Activated CD4-positive, alpha-beta T cell treated with anti-CD3 and anti-CD28 coated beads for 24 hours (primary cell): ENCODE measurements at places on chromosomes 1 and 21.

DNA sequence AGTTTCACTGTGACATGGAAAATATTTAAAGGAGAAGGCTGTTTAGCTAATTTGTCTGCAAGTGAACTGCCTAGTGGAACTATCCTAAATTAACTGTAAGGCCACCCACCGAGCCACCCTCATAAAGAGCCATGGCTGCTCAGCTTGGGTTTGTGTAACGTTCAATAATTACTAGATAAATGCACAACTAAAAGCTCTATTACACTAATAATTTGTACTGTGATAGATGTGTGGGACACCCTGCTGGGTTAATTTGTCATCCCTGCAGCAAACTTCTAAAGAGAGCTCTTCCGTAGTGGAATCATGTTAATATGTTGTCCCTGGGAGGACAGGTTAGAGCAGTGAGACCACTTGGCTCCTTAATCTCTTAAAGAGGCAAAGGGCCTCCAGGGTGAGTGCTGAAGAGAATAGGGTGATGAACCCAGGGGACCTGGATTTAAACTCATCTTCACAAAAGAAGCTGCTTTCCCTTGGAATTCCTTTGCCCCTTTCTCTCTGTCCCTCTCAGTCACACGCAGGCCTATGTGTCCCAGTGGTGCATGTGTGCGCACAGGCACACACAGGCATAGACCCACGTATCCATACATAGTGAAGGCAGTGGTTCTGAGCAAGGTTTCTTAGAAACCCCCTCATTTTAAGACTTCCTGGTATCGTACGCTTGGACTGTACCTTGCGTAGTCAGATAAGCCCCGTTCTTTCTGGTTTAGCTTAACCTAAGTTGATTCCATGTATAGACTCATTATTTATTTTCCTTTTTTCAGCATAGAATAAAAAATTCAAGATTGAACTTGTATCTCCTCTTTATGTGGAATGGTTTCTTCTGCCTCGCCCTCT lies 310.3 kb downstream of the NFIA start:
- DNase-seq = no peak

DNA sequence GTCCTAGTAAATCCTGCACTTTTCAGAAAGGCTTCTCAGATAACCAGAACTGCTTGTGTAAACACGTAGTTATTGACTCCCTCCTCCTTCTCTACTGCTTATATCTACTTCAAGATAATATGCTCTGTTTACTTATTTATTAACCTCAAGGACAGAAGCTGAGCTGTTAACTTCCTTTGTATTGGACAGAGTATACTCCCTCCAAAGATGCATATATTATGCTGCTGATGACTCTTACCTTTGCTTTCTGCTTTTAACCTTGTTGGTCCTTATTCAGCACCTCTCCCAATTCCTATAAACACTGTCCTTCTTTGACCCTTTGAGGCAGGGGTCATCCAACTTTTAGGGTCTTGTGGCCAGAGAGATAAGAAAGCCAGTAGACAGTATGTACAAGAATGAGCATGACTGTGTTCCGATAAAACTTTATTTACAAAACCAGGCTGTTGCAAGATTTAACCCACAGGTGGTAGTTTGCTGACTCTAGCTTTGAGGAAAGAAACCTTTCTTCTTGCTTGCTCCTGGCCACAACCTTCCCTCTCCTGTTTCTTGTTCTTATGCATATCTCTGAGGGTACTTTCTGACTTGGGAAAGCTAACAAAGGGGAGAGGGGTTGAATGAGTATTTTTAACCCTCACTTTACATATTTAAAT lies 4.9 kb downstream of the TPM3 start:
- no peak for DNase-seq

GRCh38 chr1:235441159-235441685 lies 63.0 kb downstream of the B3GALNT2 start:
- DNase-seq = no peak

- DNase-seq = peak; percentile 64
These were observed 39.6 kb upstream of the LBR start for GRCh38 chr1:225467193-225468020.

DNA sequence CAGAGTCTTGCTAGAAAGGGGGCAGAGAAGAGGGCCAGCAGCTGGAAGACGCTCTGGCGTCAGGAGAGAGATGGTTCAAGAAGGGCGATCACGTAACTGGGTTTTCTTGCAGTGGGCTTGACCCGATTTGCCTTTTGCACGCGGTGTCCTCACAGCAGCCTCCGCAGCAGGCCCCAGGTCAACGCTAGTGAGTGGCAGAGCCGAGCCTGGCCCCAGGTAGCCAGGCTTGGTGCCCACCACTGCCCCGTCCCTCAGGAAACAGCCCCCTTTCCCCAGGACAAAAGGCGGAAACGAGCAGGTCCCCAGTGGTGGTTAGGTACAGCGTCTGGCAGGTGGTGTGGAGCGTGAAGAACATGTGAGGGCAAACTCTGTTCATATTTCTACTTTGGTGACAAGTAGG lies 8.6 kb upstream of the UTS2 start:
- DNase-seq = no peak

DNA sequence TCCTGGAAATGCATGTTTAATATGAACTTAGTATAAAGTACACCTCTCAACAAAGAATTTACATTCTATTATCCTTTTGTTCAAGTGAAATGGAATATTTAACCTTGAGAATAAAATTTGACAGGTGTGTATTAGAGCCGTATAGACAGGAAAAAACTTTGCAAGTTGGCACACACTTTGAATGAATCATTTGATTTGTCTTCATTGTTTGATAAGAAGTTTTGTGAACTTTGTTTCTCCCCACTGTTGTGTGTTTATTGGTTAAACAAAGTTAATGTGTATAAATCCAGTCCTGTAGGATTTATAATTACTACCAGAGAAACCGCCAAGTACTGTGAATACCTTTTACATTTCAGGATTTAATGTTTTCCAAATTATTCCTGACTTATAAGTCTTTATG lies 2.0 kb downstream of the SYDE2 start:
- no peak for DNase-seq

DNA sequence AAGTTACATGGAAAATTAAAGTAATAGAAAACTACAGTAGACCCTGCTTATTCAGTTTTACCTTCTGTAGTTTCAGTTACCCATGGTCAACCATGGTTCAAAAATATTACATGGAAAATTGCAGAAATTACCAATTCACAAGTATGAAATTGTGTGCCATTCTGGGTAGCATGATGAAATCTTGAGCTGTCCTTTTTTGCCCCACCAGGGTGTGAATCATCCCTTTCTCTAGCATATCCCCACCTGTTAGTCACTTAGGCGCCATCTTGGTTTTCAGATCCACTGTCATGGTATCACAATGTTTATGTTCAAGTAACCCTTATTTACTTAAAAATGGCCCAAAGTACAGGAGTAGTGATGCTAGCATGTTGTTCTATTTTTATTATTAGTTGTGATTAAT lies 3.5 kb upstream of the LRIF1 start:
- no peak for DNase-seq

DNA sequence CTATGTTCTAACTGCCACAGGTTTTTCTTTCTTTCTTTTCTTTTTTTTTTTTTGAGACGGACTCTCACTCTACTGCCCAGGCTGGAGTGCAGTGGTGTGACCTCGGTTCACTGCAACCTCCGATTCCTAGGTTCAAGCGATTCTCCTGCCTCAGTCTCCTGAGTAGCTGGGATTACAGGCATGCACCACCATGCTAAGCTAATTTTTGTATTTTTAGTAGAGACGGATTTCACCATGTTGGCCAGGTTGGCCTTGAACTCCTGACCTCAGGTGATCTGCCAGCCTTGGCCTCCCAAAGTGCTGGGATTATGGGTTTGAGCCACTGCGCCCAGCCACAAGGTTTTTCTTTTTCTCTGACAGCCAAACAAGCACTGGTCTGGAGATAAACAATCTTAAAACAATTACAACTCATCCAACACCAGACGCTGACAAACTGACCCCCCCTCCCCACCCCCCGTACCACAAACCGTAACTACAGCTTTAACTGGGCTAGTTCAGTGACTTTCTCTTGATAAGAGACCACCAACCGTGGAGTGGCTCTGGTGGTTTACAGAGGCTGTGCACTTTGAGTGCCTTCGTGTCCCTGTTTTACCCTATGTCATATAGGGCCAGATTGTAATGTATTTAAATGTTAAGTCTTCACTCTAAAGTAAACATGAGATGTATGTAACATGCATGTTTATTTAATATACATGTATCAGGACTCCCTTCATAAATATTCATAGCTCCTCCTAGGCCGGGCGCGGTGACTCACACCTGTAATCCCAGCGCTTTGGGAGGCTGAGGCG lies 19.5 kb upstream of the PUM1 start:
- no peak for DNase-seq

- DNase-seq = no peak
These were observed 164.9 kb upstream of the USP25 start for GRCh38 chr21:15564907-15565306.

DNA sequence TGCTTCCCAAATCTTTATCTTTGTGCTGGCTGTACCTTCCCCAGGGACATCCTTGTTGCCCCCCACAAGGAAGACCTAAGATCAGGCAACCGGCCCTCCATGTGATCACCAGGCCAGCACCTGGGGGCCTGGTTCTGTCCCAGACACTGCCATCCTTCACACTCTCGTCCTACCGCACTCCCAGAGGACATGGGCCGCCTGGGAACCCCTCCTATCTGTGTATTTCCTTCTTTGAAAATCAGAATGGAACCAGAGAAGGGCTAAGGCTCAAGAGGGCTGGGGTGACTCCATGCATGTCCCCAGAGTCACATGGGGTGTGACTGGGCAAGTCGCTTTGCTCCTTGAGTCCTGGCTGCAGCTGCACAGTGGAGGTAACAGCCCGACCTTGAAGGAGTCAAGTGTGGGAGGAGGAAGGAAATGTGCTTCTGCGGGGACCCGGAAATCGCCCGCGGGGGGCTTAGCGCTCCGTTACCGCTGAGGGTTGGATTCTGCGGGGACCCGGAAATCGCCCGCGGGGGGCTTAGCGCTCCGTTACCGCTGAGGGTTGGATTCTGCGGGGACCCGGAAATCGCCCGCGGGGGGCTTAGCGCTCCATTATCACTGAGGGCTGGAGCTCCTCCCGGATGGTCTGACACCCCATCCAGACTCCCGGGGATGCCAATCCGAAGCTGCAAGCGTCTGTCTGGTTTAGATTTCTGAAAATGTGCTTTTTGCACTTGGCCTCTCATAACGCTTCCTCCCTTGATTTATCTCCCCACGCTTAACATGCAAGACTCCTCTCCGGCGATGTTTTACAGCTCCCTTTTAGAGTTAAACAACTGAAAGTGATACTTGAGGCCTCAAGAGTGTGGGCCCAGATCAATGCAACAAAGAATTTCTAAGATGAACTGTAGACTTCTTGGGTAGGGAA lies 278.9 kb downstream of the NPHP4 start:
- DNase-seq = no peak

DNA sequence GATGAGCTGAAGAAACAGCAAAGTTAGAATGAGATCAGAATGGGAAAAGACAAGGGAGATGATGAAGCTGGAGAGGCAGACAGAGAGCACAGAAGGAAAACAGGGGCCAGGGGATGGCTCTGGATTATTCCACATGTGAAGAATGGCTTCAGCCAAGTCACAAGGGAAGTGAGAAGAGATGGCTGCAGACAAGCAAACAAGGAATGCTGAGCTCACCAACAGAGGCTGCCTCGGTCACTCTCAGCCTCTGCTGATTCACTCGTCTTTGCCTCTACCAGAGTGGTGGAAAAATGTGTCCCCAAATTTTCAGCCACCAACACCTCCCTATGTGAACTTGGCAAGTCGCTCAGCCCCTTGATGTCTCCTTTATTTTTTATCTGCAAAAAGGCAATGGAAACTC lies 46.7 kb downstream of the TRABD2B start:
- no peak for DNase-seq

- no peak for DNase-seq
These were observed 782 bp downstream of the PCAT6 start for GRCh38 chr1:202811296-202812175.

- no peak for DNase-seq
These were observed 41.6 kb upstream of the MTR start for GRCh38 chr1:236753516-236753915.

DNA sequence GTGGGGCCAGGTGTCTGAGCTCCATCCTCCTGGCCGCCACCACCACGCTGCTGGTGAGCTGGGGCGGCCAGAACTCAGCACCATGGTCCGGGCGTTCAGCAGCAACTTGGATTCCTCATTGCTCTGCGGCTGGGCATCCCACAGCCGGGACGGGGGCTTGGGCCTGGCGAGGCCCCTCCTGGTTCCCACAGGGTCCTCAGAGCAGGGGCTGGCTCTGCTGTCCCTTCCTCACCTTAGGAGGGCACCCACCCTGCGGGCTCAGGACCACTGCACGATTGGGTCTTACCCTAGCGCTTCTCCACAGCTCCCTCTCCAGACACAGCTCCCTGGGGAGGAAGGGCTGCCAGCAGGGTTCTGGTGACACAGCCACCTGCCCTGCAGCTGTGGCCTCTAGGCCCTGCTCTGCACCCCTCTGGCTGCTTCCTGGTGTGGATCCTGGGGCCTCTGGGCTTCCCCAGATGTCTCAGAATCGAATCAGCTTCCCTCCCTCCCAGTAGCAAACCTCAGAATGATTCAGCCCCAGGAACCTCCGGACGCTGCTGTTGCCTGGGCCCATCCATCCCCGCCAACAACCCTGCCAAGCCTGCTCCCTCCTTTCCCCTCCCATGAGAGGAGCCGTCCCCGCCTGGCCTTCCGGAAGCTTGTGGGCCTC lies 25.0 kb downstream of the CRYAA start:
- DNase-seq = no peak
